Fibroblast of upper back skin (primary cell): ENCODE measurements at places on chromosomes 1 and 21.

DNA sequence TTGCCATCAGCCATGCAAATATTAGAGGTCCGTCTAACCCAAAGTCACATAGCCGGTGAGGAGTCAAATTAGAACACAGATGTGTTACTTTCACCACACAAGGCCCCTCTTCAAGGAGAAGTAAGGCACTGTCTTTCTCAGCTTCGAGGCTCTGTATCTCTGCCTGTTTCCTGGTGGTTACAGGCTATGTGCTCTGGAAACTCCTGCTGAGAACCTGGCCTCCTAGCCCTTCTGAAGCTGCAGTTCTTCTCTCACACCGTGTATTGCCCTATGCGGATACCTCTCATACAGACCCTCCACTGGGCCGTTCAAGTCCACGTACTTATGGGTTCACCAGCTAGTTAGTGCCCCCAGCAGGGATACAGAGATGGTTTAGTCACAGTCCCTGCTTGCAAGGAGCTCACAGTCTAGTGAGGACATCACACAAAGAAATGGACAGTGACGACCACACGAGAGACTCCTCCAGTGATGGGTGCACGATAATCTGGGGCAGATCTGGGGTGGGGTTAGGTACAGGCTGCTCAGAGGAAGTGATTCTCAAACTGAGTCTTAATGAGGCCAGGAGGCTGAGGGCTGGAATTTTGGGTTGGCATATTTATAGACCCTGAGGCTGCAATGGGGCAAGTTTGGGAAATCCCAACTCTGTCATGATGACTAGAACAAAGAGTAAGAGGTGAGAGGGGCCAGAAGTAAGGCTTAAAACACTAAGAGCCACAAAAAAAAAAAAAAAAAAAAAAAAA is 22.8 kb upstream of the ELOA start:
- no peak for DNase-seq

DNA sequence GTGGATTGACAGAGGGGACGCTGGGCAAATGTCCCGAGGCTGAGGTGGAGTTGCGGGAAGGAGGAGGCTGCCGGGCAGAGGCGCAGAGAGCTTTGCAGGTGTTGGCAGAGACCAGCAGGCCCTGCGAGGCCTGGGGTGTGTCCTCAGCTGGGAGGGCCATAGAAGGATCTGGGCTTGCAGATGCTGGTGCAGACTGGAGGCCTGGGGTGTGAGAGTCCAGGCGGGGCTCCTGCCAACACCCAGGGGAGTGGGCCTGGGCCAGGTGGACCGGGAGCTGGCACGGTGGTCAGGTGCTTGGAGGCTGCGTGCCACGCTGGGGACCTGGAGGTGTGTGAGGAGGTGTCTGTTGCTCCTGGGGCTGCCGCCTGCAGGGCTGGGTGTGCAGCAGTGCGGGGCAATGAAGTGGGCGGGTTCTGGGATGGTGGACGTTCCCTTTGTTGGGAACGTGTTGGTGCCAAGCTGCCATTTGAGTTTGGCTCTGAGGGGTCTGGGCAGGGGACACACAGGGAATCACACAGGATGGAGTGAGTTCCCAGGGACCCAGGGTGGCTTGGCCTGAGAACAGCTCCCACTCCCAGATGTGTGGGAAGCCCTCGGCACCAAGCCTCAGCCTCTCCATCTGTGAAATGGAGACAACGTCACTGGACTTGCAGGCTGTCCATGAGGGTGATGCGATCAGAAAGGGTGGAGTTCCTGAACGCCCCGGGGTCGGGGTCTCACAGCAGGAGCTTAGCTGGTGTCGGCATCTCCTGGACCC is 39.9 kb upstream of the POFUT2 start:
- DNase-seq: no peak

DNA sequence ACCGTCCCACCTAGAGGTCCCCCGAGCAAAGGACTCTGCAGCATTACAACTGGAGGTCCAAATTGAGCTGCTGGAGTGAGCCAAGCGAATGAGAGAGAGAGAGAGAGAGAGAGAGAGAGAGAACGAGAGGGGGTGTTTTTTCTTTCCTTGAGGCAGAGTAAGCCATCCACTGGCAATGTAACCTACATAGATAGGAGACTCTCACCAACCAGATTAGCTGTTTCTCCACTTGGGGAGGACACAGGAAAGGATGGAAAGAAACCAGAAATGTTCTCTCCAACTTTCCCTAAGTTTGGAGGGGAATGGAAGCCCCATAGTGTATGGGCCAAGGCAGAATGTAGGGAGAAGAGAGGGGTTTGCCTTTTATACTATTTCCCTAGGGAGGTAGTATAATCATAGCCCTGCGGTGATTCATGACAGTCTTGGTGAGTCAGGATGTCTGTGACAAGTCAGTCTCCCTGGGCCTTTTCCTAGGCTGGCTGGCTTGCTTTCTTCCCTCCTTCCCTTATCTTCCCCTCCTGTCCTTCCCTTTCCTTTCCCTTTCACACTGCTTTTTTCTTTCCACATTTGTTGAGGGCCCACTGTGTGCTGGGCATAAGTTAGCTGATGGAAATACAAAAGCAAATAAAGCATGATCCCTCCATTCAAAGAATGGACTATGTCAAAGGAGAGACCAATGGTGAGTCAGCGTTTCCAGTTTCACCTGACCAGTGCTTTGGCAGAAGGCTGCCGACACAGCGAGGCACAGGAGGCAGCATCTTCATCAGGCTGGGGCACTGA is 7.1 kb downstream of the FNDC7 start:
- DNase-seq: peak; percentile 90

DNA sequence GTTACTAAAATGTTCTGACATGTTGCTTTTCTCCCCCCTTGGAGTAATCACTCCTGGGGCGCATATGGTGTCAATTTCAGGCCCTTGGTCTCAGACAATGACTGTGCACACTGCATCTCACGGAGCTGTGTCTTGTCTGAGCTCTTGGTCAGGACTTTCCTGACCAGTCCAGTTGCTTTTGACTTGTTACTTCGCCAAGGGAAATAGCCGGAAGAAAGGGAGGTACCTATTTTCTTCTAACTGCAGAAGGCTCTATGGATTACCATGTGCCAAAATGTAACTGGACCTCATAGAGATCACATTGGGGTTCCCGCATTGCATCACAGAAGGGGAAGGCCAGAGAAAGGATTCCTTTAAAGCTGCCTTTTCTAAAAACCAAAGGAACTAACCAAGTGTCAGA is 68.6 kb downstream of the SPAG17 start:
- peak; percentile 56 for DNase-seq

DNA sequence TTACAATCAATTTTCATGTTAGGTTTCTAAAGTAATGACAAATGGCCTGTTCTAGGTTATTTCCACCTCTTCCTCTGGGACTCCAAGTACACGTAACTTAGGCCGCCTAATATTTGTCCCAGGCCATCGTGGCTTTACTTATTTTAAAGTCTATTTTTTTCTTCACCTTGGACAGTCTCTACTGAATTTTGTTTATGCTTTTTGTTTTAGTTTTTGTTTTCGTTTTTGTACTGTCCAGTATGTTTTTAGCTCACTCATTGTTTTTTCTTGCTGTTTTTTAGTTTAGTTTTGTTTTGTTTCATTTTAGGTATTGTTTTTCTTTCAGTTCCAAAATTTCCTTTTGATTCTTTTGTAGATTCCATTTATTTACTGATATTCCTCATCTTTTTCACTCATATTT is 187.7 kb upstream of the RNPC3 start:
- DNase-seq: no peak
